ENCODE measurements at places on chromosomes 12 and 14. TPM values are rescaled to one million over a fixed set of nuclear protein-coding genes. Genes with fewer than 3 reads are reported as not detected.

- H3K27ac ChIP-seq = no peak overlapping the region
- DNase-seq = peak; percentile 59
- H3K4me3 ChIP-seq = no peak overlapping the region
- no peaks in the 10 kb centered on the region for H3K4me1 ChIP-seq
Measured at GRCh38 chr12:82120901-82121300, 237.3 kb downstream of the CCDC59 start.

Gene LALBA
- total RNA-seq = not detected

Gene MGP
- total RNA-seq = 96.6 TPM

Gene PDE3A
- total RNA-seq = 9.8 TPM

Gene MMP19
- total RNA-seq = 44.0 TPM

Gene PELI2
- 18.1 TPM for total RNA-seq

Gene GPR65
- total RNA-seq = 14.3 TPM

GRCh38 chr12:117280019-117280680 is 81.3 kb downstream of the NOS1 start:
- peaks cover 15% of the 10 kb centered on the region for H3K27me3 ChIP-seq
- no peak overlapping the region for H3K27ac ChIP-seq

Gene PPP1R1A
- total RNA-seq = not detected

Gene TAC3
- total RNA-seq = not detected

Gene SLC4A8
- 5.7 TPM for total RNA-seq

DNA sequence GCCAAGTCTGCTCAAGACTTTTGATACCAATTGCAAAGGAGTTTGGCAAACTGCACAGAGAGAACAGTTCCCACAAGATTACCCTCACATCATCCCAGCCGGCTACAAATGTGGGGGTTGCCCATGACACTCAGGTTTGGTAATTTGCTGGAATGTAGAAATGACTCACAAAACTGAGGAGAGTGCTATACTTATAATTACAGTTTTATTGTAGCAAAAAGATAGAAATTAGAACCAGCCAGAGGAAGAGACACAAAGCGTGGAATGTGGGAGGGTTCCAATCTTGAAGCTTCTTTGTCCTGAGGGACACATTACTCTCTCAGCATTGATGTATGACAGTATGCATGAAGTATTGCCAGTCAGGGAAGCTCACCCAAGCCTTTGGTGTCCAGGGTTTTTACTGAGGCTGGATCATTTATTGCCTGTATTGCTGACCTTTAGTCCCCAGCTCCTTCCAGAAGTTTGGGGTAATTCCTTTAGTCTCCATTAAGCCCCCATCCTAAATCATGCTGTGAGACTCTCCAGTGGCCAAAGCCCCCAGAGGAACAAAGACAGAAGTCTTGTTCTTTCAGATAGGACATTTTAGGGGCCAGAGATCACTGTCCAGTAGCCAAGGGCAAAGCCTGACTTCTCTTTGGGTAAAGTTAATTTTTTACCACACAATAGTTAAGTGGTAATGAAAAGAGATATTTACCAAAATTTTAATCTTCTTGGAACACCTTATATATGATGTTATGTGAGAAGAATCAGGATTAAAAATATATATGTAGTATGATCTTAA is 9.9 kb downstream of the TBK1 start:
- H3K27ac ChIP-seq = no peak overlapping the region
- no peak overlapping the region for H3K4me3 ChIP-seq
- peaks cover 8% of the 10 kb centered on the region for H3K36me3 ChIP-seq
- no peak for DNase-seq

DNA sequence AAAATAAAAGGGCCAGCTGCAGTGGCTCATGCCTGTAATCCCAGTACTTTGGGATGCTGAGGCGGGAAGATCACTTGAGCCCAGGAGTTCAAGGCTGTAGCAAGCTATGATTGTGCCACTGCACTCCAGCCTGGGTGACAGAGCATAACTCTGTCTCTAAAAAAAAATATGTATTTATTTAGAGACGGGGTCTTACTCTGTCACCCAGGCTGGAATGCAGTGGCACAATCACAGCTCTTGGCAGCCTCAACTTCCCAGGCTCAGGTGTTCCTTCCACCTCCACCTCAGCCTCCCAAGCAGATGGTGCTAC is 179.3 kb upstream of the ATF7IP start:
- DNase-seq = no peak
- no peaks in the 10 kb centered on the region for H3K4me1 ChIP-seq
- H3K27me3 ChIP-seq = no peaks in the 10 kb centered on the region
- no peak overlapping the region for H3K4me3 ChIP-seq

GRCh38 chr14:105348945-105349699 is 34.6 kb downstream of the PACS2 start:
- H3K27ac ChIP-seq = no peak overlapping the region
- peaks cover 8% of the 10 kb centered on the region for H3K4me1 ChIP-seq
- H3K27me3 ChIP-seq = no peaks in the 10 kb centered on the region
- H3K4me3 ChIP-seq = no peak overlapping the region

GRCh38 chr12:132948146-132949066 is 7.7 kb downstream of the ZNF605 start:
- no peaks in the 10 kb centered on the region for H3K4me1 ChIP-seq
- no peaks in the 10 kb centered on the region for H3K27me3 ChIP-seq
- no peak overlapping the region for H3K27ac ChIP-seq
- DNase-seq = peak; percentile 19
- peaks cover 79% of the 10 kb centered on the region for H3K36me3 ChIP-seq

GRCh38 chr14:52111583-52111982 is 42.7 kb upstream of the NID2 start:
- DNase-seq = no peak
- H3K4me3 ChIP-seq = no peak overlapping the region
- no peaks in the 10 kb centered on the region for H3K27me3 ChIP-seq
- H3K36me3 ChIP-seq = no peaks in the 10 kb centered on the region
- H3K27ac ChIP-seq = no peak overlapping the region

GRCh38 chr12:62481843-62482540 is 15.4 kb downstream of the MON2 start:
- no peaks in the 10 kb centered on the region for H3K27me3 ChIP-seq
- DNase-seq = no peak
- H3K27ac ChIP-seq = no peak overlapping the region
- H3K4me3 ChIP-seq = no peak overlapping the region

Data from spleen (tissue), 13 donors.